ENCODE measurements at places on chromosomes 7 and 10.

DNA sequence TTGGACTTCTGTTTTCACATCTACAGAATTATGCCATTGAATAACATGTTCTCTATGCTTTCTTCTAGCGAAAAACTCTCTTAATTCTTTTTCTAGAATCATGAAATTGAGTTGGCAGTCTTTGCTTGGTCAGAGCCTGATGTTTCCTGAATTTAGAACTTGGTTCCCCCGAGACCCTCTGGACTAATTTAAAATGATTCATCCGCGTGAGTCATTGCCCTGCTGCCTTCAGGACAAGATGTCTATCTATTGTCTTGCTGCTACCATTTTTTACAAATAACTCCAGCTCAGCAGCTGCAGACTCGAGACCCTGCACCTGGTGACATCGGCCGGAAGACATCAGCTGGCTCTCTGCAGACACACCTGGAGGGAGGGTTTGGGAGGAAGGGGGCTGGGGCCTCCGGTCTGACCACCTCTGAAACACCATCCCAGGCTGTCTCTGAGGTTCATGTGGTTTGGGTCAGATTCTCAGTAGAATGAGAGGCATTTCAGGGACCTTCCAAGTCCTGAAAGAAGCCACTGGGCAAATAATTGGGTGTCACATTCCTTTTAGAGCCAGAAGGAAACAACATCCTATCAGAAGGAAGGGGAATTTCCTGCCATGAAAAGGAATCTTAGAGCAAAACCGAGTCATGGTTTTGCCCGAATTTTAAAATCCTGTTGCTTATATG lies 20.9 kb upstream of the KLF6 start:
- DNase-seq: no peak

- DNase-seq: no peak
These were observed 183.7 kb downstream of the SORCS1 start for GRCh38 chr10:106980495-106981451.

GRCh38 chr7:134101716-134102115 lies 25.4 kb upstream of the LRGUK start:
- DNase-seq: no peak

DNA sequence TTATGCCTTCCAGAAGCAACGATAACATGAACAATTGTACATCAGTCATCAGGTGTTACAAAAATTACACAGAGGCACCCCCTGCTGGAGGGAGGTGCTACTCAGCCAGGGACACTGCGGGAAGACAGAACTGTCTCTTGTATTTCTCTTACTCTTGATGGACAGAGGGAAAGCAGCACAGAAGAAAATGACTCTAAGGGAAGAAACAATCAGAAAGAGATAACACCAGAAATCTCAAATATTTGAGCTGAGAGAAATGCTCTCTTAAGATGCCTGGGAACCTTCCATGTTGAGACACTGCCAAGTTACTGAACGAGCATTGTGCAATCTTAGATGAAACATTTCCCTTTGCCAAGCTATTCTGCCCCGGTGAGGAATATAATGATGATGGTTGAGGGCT lies 227.6 kb upstream of the NPSR1 start:
- DNase-seq: no peak

Data from T-helper 1 cell (primary cell).